ENCODE measurements at places on chromosomes 2 and 18.

GRCh38 chr18:76460482-76460881, 34.6 kb downstream of the ZNF516 start:
- DNase-seq: no peak

DNA sequence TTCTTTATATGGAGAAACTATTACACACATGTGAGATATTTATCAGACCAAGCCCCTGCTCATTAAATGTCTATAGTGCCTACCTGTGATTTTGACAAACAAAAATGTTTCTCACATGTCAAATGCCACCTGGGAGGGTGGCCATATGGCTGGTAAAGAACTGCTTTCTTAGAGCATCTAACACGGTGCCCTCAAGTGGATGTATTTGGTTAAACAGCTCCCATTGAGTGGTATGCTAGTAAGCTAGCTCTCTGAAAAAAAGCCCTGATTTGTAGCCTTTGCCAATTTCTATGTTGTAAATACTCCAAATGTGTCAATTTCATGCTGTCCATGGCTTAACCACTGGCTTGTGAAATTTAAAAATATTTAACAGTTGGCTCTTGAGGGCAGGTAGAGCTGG, 94.6 kb downstream of the PMAIP1 start:
- DNase-seq: peak; percentile 15

- DNase-seq: no peak
These were observed 104.9 kb upstream of the NDUFV2 start for GRCh38 chr18:8997634-8998033.

GRCh38 chr2:167509586-167509985, 621.3 kb downstream of the XIRP2 start:
- DNase-seq: peak; percentile 77

DNA sequence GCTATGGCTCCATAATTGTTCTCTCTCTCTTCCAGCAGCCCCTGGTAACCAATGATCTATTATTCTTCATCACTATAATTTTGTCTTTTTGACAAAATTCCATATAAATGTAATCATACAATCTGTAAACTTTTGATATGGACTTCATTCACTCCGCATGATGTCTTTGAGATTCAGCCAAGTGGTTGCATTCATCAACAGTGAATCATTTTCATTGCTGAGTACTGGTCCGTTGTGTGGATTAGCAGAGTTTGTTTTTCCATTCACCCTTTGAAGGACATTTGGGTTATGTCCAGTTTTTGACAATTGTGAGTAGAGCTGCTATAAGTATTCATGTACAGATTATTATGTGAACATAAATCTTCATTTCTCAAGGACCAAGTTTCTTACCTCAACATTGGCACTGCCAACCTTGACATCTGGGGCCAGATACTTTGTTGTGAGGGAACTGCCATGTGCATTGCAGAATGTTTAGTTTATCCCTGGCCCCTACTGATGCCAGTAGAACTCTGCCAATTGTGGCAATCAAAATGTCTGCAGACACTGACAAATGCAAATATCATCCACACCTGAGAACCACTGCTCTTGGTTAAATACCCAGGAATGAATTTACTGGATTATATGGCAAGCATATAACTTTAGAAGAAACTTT, 48.4 kb upstream of the BCL2L11 start:
- DNase-seq: peak; percentile 86

DNA sequence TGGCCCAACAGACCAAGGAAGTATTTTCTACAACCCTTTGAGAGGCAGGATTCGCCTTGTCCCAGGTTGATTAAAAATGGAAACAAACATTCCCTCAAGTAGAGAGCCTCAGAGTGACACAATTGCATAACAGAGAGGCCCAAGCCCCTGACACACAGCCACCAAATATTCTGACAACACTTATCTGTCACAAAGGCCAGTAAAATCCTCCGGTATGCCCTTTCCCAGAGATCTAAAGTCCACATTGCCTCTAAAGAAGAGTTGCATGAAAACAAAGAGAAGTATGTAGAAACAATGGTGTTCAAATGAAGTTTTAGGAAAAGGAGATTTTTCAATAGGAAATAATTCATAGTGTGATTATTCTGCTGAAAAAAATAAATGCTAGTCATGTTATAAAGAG, 32.1 kb downstream of the DSEL start:
- no peak for DNase-seq

DNA sequence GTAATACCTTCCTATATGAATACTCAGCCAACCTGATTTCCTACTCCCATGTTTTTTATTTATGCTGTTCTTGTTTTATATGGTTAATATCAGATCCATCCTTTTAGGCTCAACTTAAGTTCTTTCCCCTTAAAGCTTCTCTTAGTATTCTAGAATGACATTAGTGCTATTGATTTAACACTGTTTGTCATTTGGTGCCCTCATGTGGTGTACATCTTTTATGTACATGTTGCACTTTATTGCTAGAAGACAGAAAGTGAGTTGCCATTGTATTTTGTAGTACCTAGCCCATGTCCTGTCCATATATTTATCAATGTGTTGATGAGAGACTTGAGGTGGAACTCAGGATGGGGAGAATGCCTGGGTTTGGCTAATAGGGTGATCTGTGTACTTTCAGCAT, 2.5 kb downstream of the HTRA2 start:
- peak; percentile 46 for DNase-seq

- no peak for DNase-seq
These were observed 1.6 kb downstream of the NUP35 start for GRCh38 chr2:183125659-183126341.

Measured in EL (cell line).